ENCODE measurements at places on chromosomes 6 and 20. TPM values are rescaled to one million over a fixed set of nuclear protein-coding genes. Genes with fewer than 3 reads are reported as not detected.
A peak's percentile ranks its signal among the peaks of the same experiment; 100 is the strongest.

GRCh38 chr6:20630136-20630535, 95.9 kb downstream of the CDKAL1 start:
- no peak for DNase-seq

Gene CABLES2
- 6.9 TPM for total RNA-seq

Gene MPIG6B
- not detected for total RNA-seq

Gene GPANK1
- 8.0 TPM for total RNA-seq

GRCh38 chr6:145279993-145280392, 455.3 kb downstream of the EPM2A start:
- no peak for DNase-seq

- DNase-seq, result no peak
Observed at GRCh38 chr6:148653138-148653776, 93.6 kb upstream of the UST start.

Gene SLC44A4
- not detected for total RNA-seq

Gene EMILIN3
- total RNA-seq, result not detected

DNA sequence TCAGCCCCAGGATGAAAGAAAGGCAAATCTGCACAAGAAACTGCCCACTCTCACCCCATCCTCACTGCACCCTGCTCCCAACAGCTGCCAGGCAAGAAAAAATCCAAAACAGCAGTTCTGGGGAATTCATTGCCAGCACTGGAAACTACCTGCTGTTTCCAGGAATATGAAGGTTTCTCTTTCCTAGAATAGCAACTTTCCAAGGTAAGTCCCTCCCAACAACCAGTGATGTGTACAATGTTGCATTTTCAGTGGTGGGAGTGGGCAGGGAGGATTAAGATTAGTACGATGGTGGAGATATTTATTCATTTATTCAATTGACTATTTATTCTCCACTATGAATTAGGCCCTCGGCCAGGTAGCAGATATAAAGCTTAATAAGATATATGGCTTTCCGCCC, 10.2 kb upstream of the HLA-DOB start:
- no peak for DNase-seq

Gene TRAPPC3L
- total RNA-seq, result 0.06 TPM

Gene SNRPB
- 883 TPM for total RNA-seq

DNA sequence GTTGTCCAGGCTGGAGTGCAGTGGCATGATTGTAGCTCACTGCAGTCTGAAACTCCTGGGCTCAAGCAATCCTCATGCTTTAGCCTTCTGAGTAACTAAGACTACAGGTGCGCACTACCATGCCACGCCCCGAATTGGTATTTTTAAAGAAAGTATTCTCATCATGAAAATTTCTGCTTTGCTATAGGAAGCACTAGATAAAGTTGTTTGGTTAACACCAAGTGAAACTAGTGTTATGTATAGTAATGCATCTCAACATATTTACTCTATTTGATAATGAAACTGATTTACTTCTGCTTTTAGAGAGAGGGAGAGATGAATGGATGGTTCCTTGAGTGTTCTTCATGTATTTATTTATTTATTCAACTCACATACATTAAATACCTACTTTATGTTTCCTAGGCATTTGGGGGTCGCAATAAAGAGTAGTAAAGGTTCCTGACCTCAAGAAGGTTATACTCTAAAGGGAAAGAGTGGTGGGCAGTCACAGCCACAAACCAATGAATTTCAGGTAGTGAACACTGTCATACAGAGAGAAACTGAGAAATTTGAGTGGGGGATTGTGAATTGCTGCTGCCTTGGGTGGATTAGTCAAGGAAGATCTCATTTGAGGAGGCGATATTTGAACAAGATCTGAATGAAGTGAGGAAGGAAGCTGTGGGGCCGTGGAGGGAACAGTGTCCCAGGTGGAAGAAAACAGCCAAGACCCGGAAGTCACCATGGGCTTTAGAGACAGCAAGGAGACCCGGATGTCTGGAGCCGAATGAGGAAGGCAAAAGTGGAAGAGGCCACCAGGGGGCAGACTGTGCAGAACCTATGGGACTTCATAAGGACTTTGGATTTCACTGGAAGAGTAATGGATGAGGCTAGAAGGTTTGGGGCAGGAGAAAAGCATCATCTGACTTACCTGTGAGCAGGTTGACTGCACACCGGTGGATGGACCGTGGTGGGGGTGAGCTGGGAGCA, 185.6 kb downstream of the TSHZ2 start:
- DNase-seq, result peak; percentile 59

Gene MCUR1
- 27.9 TPM for total RNA-seq

Gene GNAS
- 1,015 TPM for total RNA-seq

GRCh38 chr20:17757496-17757895, 57.7 kb downstream of the BANF2 start:
- DNase-seq, result no peak

Gene MMS22L
- 36.4 TPM for total RNA-seq

DNA sequence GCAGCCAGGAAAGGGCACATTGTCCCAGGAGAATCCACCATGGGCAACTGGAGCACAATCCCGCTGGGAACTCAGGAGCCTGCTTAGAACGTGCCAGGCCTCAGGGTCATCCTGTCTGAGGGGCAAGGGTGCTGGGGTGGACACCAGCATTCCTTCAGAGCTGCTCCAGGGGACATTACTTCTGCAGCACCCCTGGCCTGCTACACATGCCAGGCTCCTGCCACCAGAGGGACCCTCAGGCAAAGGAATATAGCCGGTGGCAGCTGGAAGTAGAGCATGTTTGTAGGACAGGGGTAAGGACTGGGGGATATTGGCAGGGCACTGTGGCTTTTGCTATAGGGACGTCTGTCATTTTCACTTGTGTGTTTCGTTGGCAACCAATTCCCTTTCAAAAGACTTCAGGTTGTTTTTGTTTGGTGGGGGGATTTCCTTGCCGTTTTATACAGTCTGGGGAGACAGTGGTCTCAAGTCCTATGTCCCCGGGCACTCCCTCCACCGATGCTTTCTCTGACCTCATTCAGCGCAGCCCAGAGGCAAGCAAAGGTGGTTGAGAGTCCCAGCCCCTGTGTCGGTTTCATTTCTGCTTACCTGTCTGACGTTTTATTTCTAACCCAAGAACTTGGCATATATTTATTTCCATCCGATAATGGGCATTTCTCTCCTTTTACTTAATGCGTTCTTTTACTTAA, 130.8 kb downstream of the JPH2 start:
- peak; percentile 7 for DNase-seq

Gene RPL10A
- total RNA-seq, result 1,383 TPM

GRCh38 chr6:148074738-148075137, 267.9 kb upstream of the SASH1 start:
- DNase-seq, result no peak

Gene LTB
- total RNA-seq, result not detected

Gene MED20
- 31.9 TPM for total RNA-seq

- peak; percentile 73 for DNase-seq
Observed at GRCh38 chr6:1610497-1611321, 994 bp downstream of the FOXC1 start.

All from SJSA1 (cell line).